ENCODE measurements at places on chromosomes 5 and 9. TPM values are rescaled to one million over a fixed set of nuclear protein-coding genes. Genes with fewer than 3 reads are reported as not detected.

The PCDHA9 gene
- total RNA-seq, result not detected

The TMEM171 gene
- 3.0 TPM for total RNA-seq

The PCDHB5 gene
- total RNA-seq, result 0.84 TPM

The LHX3 gene
- not detected for total RNA-seq

The MXD3 gene
- total RNA-seq, result 89.0 TPM

The BAAT gene
- total RNA-seq, result under 0.01 TPM

The DMRTA1 gene
- total RNA-seq, result 0.17 TPM

The GHR gene
- total RNA-seq, result 1.0 TPM

The PCDHGB4 gene
- total RNA-seq, result 4.0 TPM

The FOXD4L6 gene
- total RNA-seq, result not detected

The NR5A1 gene
- total RNA-seq, result not detected

The ANKRD31 gene
- under 0.01 TPM for total RNA-seq

The KLF4 gene
- 8.7 TPM for total RNA-seq

The C9orf57 gene
- not detected for total RNA-seq

The GDNF gene
- total RNA-seq, result not detected

The F2RL1 gene
- total RNA-seq, result 20.2 TPM

All from bronchus fibroblast of lung (primary cell).